ENCODE measurements at places on chromosomes 4 and X.

GRCh38 chr4:70948665-70949260 is 44.7 kb upstream of the DCK start:
- peak; percentile 45 for ATAC-seq

- no peak for ATAC-seq
These were observed 957 bp downstream of the TIMM17B start for GRCh38 chrX:48896611-48897011.

DNA sequence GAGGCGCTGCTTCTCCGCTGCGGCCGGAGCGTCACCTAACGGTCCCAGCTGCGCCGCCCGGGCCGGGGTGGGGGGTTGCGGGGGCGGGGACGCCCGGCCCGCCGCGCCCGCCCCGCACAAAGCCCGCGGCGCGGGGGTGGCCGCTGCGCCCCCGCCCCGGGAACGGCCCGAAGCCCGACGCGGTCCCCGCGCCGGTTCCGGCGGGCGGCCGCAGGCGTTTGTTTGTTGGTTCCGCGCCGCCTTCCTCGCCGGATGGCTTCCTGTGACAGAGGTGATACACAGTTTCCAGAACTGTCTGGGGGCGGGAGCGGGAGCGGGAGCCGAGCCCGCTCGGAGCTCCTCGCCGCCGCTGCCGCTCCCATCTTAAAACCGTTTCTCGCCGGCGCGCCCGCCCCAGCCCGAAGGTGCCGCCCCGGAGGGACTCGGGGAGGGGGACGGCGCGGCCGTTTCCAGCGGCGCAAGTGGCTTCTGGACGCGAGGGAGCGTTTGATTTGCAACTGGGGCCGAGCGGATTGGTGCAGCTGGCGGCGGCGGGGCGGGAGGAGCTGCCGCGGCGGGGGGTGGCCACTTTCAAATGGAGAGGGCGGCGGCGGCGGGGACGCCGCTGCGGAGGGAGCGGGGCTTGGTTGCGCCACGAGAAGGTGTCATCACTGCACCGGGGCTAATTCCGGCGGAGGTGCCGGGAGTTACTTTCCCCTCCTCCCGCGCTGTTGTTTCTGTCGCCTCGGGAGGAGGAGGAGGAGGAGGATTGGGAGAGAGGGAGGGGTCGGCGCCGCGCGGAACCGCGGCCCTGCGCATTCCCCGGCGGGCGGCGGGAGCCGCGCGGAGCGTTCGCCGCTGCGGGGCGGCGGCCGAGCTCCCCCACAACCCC is 2.3 kb downstream of the JADE1 start:
- peak; percentile 61 for ATAC-seq

DNA sequence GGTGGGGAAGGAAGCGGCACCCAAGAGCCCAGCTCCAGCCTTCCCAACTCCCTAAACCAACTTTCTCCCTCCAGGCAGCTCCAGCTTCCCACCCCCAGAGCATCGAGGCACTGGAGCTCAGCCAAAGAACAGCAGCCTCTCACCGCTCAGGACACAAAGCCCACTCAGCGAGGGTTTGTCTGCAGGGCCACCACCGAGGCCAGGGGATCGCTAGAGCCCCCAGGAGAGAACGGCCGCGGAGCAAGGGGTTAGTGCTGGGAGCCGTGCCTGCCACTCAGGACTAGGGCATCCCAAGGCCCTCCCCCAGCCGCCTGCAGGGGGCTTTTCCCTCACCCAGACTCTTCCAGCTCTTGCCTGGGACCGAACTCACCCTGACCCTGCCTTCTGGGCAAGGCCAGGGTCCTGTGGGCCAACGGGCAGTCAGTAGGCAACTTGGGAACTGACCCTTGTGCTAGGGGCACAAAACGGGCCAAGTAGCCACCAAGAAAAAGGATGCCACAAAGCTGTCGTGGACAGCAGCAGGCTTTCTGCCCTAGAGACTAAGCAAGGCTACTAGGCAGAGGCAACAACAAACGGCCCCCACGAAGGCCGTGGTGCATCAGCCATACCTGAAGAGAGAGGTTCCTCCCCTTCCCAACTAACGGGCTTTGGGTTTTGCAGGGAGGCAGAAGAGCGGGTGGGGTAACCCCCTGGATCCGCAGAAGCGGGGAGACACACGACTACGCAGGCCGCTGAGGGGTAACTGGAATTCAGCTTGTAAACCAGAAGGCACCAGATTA is 2.3 kb downstream of the HCFC1 start:
- no peak for ATAC-seq

GRCh38 chrX:46251755-46252154 is 293.5 kb downstream of the ZNF674 start:
- peak; percentile 34 for ATAC-seq

DNA sequence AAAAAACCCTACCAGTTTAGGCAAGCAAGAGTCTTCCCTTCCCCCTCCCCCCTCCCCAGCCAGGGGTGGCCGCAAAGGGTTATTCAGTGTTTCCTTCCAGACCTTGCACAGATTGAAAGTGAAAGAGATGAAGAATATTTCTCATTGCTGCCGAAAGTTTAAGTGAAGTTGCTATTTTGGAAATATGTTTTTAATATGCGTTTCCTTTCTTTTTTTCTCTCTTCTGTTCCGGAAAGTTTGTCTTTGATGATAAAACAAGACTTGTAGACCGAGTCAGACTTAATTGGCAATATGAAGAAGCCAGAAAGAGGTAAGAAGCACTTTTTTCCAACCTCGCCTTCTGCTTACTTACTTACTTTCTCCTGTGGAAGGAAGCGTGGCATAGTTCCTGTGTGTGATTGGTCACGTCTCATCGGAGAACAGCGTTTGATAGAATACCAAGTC is 58.5 kb upstream of the CLCN4 start:
- ATAC-seq: no peak

DNA sequence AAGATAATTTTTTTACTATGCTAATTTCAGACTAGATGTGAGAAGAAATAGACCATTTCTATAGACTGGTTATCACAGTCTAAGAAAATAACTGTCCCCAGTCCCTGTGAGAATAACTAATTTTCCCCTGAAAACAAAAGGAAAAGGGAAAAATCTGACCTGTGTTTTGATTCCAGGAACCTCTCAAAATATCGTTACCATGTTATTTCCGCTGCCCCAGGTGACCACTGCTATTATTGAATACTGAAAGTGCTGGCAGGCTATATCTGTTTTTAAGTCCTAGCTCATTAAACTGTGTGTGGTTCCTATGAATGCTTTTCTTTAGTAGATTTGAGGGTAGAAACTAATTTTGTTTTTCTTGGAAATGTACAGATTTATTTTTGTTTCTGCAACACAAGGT is 83.6 kb downstream of the GAB1 start:
- no peak for ATAC-seq
